ENCODE measurements at places on chromosomes 4 and X. TPM values are rescaled to one million over a fixed set of nuclear protein-coding genes. Genes with fewer than 3 reads are reported as not detected.

DNA sequence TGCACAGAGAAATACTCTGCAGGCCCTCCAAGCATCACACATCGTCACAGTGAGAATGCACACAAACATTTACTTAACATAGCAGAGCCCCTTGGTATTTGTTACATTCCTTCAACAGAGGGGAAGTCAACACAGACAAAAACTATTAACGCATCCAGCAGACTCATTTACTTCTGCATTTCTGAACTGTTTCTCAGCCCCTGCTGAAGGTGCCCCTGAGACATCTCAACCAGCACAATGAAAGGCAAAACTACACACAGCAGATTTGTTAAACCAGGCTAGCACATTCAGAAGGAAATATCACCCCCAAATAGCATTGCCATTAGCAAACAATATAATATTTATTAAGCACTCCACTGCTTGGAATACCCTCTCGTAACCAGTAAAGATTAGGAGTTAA is 367.0 kb downstream of the RAB28 start:
- no peak for DNase-seq

DNA sequence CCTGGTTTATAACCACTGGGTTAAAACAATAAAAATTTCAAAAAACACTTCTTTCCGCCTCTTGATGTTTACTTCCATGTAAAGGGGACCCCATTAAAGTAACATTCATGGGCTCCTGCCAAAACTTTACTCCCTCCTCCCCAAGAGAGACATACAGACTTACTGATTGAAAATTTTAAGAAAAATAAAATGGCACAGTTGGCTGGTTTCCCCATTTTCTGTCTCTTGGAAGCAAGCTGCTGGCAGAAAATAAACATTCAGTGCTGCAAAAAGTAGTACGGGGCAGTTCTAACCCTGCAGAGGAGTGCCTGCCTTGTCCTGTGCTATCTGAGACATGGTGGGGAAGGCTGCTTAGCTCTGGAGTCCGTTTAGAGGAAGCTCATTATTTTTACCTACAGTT is 187.3 kb upstream of the INTU start:
- DNase-seq: no peak

The SHROOM3 gene
- total RNA-seq: 15.7 TPM

GRCh38 chrX:27808226-27808625 is 436 bp downstream of the MAGEB10 start:
- no peak for DNase-seq

The RBM46 gene
- not detected for total RNA-seq

- DNase-seq: peak; percentile 15
These were observed 521.6 kb downstream of the TRIML1 start for GRCh38 chr4:188660796-188661195.

- no peak for DNase-seq
These were observed 353.4 kb downstream of the SPRY1 start for GRCh38 chr4:123750044-123750443.

DNA sequence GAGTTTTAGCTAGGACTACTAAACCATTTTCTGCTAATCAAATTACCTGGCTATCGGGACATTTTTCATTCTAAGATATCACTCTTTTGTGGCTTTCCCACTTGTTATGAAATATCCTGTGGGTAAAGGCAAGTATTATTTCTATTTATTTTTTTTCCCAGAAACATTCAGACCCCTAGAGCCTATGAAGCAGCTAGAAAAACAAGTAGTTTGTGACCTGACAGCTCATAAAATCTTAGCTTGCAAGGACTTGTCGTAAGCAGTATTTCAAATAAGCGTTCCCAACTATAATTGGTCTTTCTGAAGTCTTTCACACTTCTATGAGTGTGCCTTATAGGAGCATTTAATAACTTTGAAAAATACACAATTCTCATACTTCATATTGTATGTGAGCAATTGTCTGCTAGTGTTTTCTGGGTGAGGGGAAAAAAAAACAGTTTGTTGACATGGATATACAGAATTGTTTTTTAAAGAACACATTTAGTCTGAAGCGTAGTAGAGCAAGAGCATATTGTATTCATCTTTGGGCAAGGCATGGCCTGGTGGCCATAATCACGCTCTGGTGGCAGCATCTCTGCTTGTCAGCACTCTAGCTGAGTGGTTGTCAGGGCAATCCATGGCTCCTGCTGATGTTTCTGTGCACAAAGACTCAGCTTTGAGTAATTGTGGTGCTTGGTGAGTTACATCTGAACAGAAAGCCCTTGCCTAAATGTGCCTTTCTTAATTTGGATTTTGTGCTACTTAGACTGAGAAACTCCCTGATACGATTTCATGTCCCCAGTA is 2.6 kb downstream of the MCUB start:
- DNase-seq: no peak

- DNase-seq: peak; percentile 10
These were observed 75.9 kb downstream of the SLC9A7 start for GRCh38 chrX:46683048-46683447.

The SLC25A4 gene
- total RNA-seq: 22.3 TPM

GRCh38 chr4:178633263-178633662 is 1191.0 kb upstream of the AGA start:
- no peak for DNase-seq

The TCEAL6 gene
- total RNA-seq: not detected
